ENCODE measurements at places on chromosomes 7 and 10.

GRCh38 chr10:74690393-74690792 lies 136.0 kb upstream of the KAT6B start:
- DNase-seq = no peak

DNA sequence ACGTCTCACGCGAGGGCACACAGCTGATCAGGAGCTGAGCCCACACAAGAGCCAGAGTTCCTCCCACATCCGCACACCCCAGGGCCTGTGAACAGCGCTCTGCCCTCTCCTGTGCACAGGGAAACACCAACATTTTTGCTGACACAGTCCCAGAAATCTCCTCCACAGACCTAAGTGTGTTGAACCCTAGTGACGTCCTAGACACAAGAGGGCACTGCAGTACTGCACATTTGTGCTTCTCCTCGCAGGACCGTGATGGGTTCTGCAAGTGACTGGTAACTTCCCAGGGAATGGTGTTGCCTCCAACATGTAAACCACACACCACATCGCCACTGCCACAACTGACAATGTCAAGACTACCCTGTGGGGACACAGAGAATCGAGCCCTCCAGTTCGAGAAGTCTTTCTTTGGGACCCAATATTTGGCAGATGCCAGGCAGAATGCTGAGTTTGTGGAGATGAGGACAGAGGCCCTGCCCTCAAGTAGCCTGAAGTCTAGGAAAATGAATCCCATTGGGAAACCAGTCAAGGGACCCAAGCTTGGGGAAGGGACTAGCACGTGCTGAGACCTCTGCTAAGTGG lies 170.3 kb downstream of the PAXIP1 start:
- no peak for DNase-seq

DNA sequence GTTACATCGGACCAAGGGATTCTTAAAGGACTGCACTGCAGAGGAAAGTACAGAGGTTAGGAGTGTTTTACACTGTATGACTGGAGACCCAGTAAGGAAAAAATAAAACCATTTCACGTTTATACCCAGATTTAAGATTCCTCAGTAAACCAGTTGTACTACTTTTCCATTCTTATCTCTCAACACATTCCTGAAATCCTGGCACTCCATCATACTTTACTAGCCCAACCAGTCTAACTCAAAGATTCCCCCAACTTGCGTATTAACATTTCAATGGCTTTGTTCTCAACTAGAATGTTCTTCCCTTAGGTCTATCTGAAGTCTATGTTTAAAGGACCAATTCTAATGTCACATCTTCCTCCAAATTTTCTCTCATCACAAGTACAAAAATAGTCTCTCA lies 8.0 kb downstream of the CCDC186 start:
- peak; percentile 31 for DNase-seq

DNA sequence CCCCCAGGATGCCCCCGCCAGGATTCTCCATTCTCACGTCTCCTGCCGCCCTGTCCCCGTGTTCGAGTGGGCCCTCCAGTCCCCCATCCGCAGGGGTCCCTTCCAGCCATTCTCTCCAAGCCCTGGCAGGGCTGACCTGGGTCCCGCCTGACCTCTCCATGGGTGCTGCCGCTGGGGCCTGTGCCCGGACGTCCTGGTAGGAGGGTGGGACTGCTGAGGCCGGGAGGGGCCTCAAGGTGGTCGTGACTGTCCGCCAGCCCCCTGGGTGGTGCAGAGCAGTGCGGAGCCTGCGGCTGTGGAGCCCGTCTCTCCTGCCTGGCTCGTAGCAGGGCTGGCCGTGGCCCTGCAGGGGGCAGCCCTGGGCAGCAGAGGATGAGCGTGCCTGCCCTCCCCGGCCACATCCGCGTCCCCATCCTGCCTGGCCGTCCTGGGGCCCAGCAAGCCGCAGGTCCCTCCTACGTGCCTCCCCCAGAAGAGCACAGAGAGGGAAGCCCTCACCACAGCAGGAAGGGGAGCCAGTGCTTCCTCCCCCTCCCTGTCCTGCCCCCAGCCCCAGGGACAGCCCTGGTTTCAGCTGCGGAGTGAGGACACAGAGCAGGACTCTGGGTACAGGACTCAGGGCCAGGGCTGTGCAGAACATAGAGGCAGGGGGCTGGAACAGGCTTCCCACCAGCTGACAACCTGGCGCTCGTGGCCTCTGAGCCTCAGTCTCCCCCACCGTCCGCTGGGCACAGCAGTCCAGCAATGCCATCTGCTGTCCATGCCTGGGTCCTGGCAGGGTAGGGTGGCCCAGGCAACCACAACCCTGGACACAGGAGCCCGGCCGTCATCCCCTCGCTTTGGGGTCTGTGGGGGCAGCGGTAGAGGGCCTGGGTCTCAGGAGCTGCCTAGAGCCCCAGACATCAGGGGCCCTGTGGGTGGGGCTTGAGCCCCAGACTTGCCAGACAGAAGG lies 1.5 kb upstream of the GRIFIN start:
- DNase-seq = peak; percentile 60

Measured in fibroblast of pulmonary artery (primary cell).